Cardiac muscle cell (in vitro differentiated cells and primary cell): ENCODE measurements at places on chromosomes 6 and 20.

DNA sequence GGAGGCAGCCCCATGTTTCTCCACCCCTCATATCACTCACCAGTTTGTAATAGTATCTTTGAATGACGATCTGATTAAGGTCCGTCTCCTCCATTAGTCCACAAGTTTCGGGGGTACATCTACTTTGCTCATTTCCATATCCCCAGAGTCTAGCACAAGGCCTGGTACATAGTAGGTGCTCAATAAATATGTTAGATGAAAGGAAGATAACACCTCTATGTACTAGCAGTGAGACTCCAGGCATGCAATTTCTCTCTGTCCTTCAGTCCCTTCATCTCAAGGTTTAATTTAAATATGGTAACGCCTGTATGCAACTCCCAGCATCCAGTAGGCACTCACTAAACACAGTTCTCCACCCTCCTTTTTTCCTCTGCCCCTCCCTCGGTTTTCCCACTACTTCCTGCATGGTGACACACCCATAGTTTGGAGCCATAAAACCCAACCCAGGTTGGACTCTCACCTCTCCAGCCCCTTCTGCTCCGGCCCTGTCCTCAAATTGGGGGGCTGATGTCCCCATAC, 461 bp upstream of the HNF4A start:
- H3K27me3 ChIP-seq: no peaks in the 10 kb centered on the region
- no peak overlapping the region for H3K27ac ChIP-seq
- no peaks in the 10 kb centered on the region for H3K4me1 ChIP-seq
- H3K36me3 ChIP-seq: no peaks in the 10 kb centered on the region

DNA sequence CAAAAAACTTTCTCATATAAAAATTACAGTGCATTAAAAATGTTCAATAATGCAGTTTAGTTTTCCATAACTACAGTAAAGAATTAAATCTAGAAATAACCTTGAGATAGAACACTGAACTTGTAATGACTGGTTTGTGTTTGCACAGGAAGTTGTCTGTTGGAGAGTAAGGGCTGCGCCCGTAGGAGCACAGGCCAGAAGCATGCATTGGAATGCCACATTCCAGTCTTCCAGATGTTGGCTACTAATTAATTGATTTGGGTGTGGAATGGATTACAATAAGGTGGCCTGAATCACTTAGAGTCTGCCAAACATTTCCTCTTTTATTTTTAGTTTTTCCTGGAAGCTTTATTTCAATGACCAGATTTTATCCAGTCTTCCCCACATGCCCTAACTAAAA, 582.6 kb upstream of the MMS22L start:
- no peaks in the 10 kb centered on the region for H3K36me3 ChIP-seq
- H3K27ac ChIP-seq: no peak overlapping the region
- DNase-seq: no peak
- no peaks in the 10 kb centered on the region for H3K27me3 ChIP-seq
- H3K4me3 ChIP-seq: no peak overlapping the region
- no peaks in the 10 kb centered on the region for H3K4me1 ChIP-seq

GRCh38 chr6:109321752-109322151, 60.5 kb downstream of the CD164 start:
- no peaks in the 10 kb centered on the region for H3K36me3 ChIP-seq
- no peak overlapping the region for H3K4me3 ChIP-seq
- H3K27me3 ChIP-seq: no peaks in the 10 kb centered on the region
- H3K4me1 ChIP-seq: peaks cover 21% of the 10 kb centered on the region
- no peak for DNase-seq

DNA sequence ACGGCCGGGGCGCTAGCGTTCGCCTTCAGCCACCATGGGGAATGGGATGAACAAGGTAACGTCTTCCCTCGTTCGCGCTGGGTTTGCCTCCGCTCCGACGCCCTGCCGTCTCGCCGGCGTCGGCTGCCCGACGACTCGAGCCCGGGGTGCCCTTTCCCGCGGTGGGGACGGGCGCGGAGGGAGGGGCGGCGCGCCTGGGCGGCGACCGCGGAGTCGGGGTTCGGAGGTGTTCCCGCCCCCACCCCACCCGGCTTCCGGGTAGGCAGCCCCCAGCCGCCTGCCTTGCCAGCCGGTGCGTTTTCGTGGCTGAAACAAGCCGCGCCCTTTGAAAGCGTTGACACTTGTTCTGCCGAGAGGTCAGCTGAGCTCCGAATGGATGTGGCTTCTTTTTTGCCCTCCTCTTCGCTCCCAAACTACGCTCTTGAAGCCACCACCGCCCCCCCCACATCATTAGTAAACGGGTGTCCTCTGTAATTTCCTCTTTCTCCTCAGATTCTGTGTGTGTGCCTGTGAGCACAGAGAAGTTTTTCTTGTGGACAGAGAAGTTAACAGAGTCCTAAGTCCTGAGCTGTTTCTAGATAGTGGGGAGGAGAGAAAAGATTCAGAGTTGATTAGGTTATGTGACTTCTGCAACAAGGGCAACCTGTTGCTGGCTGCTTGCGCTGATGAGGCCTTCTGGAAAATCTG, 362 bp downstream of the DUSP22 start:
- peak; percentile 39 for DNase-seq
- H3K4me3 ChIP-seq: peak overlapping the region; percentile 66
- H3K27me3 ChIP-seq: no peaks in the 10 kb centered on the region

DNA sequence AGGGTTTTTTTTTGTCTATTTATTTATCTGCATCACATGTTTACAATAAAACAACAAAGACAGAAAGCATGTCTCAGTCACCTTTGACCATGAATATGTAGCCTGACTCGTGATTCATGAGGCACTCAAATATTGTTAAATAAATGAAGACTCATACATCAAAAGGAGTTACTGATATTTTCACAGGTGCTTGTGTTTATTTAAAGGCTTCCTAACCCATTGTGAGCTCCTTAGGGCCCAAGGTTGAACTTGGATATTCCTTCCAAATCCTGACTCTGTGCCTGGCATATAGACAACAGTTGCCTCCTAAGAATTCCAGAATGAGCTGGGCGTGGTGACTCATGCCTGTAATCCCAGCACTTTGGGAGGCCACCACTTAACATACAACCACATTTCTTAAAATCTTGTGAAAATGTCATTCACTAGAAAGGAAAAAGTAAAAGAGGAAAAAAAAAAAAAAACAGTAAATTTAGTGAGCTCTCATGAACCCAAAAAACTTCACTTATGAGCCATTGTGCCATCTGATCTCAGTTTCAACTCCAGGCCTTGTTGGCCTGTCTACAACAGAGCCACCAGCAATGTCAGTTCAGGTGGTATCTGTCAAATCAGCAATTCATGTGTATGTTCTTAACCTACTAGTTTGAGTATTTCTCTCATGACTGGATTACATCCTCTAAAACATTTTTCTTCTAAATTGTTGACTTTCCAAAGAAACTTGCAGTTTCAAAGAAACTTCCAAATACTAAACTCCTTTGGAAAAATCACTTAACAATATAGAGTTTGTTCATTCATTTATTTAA, 162.7 kb upstream of the MARCKS start:
- H3K27ac ChIP-seq: no peak overlapping the region
- DNase-seq: peak; percentile 49
- no peak overlapping the region for H3K4me3 ChIP-seq
- no peaks in the 10 kb centered on the region for H3K36me3 ChIP-seq
- peaks cover 9% of the 10 kb centered on the region for H3K27me3 ChIP-seq
